Kidney glomerular epithelial cell (primary cell): ENCODE measurements at places on chromosomes 5 and 9.

DNA sequence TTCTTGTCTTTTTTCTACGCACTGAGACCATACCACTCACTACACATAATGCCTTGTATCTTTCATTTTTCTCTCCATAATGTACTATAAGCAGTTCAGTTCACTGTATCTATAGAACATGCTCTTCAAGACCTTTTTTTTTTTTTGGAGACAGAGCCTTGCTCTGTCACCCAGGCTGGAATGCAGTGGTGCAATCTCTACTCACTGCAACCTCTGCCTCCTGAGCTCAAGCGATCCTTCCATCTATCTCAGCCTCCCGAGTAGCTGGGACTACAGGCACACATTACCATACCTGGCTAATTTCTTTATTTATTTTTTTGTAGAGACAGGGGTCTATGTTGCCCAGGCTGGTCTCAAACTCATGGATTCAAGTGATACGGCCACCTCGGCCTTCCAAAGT, 208.7 kb downstream of the FANCC start:
- DNase-seq = no peak

DNA sequence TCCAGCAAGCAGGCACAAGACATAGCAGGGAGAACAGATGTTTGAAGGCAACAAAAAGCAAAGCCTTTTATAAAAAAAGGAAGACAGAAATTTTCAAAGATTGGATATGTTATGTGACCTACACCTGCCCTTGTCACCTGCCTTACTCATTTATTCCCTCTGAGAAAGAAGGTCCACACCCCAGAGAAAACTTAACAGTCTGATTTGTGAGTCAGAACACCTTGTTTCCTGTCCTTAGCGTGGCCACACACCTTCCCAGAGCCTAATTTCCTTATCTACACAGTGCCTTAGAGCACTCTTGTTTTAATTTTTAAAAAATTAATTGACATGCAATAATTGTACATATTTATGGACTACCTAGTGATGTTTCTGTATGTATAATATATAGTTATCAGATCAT, 419.0 kb upstream of the DAB2 start:
- no peak for DNase-seq

- peak; percentile 28 for DNase-seq
Measured at GRCh38 chr5:64156261-64156660, 9.4 kb upstream of the RNF180 start.

GRCh38 chr9:38682713-38683112, 37.2 kb downstream of the FAM240B start:
- DNase-seq = peak; percentile 61

DNA sequence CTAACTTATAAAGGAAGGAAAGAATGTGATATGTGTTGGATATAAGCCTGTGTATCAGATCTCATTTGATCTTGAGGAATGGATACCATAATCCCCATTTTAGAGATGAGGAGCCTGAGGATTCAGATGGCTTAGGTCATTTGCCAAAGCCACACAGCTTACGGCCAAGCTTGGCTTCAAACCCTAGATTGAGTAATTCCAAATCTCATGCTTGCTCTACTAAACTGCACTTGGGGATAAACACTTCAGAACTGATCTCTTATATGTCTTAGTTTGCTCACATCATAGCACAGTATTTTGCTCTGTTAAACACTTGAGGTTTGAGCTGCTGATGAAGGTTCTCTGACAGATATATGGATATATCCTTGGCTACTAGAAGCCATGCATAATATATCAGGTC, 504.4 kb downstream of the NTRK2 start:
- no peak for DNase-seq

- no peak for DNase-seq
Measured at GRCh38 chr9:136774416-136775045, 10.2 kb upstream of the LCN15 start.

DNA sequence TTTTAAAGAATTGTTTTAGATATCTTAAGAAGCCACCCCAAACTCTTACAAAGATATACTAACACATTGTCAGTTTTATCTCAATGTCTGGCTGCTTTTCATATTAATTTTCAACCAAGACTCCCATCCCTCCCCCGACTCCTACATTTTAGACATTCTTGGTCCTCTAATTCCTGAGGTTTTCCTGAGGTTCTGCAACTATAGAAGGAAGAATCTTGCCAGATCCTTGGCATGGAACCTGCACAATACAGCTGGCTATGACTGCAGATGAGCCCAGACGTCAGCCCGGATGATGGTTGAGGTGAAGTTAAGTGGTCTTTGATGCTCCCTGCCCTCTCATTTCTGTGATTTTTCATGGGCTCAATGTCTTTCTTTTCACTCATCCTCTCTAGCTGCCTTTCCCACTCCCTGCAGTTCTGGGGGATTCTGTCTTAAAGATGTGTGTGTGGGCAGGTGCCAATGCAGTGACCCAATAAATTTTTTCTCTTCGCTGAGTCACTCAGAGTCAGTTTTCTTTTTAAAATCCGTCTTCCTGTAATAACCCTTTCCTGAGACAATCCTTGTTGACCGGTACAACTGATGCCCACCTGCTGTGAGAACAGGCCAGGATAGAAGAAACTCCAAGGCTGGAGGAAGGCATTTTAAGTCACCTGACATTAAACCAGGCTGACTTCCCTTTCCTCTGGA, 237.8 kb upstream of the GAS1 start:
- DNase-seq = peak; percentile 97

DNA sequence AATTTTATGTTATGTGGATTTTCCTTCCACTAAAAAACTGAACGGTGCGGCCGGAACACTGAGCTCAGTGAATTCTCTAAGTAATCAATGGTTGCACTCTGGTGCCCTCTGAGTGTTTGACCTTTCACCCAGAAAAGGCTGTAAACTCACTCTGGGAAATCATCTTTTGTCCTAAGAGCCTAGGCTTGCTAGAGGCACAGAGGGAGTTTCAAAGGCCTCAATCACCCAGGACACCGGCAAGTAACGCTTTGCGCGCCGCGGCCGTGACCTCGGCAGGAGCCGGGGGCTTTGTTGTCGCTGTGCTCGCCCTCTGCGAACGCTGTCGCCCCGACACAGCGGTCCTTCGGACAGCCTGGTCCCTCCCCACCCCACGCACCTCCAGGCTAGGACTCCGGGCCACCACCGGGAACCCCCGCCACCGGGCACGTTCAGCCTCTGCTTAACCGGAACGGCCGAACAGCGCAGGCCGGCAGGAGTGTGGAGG, 703 bp downstream of the ISCA1 start:
- no peak for DNase-seq

DNA sequence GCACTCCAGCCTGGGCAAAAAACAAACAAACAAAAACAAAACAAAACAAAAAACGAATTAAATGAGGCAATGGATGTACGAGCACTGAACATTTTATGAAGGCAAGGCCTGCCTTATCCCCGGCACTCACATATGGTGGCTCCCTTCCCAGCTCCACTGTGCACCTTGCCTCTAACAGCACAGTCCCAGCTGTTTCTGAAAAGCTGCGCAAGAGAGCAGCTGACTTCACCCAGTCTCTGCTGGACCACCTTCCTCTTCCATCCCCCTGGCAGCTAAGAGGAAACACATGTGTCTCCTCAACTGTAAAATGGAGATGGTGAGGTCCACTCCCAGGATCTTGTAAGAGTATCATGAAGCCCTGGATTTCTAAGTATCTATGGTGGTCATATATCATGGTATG, 100.7 kb downstream of the KLF4 start:
- no peak for DNase-seq
